ENCODE measurements at places on chromosomes 7 and 10.

DNA sequence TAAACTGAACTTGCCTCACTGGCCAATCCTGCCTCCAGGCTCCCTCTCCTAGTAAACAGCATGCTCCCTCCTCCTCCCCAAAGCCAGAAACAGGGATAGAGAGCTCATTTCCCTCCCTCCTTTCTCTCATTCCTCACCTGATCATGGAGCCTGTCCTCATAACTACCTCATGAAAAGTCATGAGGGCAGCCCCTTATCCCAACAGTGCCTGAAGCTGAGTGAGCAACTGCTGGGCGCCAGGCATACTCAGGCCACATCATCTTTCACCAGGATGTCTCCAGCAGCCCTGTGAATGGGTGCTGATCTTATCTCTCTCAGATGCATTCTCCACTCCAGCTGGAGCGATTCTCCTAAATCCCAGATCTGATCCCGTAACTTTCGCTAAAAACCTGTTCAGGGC, 307.2 kb downstream of the PRPF18 start:
- no peak for DNase-seq

GRCh38 chr7:152673897-152674296, 2.0 kb downstream of the XRCC2 start:
- no peak for DNase-seq

- no peak for DNase-seq
Measured at GRCh38 chr7:132996581-132997242, 85.2 kb downstream of the CHCHD3 start.

GRCh38 chr7:94877731-94878670, 29.4 kb upstream of the PPP1R9A start:
- no peak for DNase-seq

GRCh38 chr7:151687523-151688235, 168.0 kb upstream of the RHEB start:
- no peak for DNase-seq

GRCh38 chr7:140263277-140263676, 86.5 kb upstream of the KDM7A start:
- DNase-seq, result no peak

DNA sequence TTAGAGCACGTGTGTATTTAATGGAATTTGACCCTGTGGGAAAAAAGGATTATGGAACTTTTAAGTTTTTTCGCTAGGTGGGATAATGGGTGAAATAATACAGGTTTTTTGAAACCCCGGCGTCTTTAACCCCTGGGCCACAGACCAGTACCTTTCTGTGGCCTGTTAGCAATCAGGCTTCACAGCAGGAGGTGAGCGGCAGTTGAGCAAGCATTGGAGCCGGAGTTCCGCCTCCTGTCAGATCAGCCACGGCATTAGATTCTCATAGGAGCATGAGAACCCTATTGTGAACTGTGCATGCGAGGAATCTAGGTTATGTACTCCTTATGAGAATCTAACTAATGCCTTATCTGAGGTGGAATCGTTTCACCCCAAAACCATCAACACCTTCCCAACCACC, 28.6 kb downstream of the WAC start:
- no peak for DNase-seq

DNA sequence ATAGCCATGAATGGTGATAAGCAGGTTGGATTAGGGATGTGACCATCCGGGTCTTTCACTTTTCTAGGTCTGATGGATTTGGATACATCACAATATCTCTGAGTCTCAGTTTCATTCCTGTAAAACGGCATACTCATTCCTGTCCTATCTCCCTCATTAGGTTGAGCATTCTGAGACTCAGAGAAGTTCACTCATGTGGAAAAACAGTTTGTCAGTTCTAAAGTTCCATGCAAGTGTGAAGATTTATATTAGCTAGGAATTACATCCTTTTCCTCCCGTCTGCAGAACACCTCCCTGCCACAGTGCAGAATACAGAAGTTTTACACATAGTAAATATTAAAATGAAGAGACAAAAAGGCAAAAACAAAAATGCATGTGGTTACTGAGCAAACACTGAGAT, 94.2 kb upstream of the SLC25A13 start:
- no peak for DNase-seq

GRCh38 chr7:124672011-124672410, 93.6 kb downstream of the GPR37 start:
- DNase-seq, result no peak

GRCh38 chr7:150389532-150389816, 10.3 kb downstream of the ZNF775 start:
- no peak for DNase-seq

GRCh38 chr10:77236700-77237099, 400.9 kb downstream of the KCNMA1 start:
- DNase-seq, result no peak

DNA sequence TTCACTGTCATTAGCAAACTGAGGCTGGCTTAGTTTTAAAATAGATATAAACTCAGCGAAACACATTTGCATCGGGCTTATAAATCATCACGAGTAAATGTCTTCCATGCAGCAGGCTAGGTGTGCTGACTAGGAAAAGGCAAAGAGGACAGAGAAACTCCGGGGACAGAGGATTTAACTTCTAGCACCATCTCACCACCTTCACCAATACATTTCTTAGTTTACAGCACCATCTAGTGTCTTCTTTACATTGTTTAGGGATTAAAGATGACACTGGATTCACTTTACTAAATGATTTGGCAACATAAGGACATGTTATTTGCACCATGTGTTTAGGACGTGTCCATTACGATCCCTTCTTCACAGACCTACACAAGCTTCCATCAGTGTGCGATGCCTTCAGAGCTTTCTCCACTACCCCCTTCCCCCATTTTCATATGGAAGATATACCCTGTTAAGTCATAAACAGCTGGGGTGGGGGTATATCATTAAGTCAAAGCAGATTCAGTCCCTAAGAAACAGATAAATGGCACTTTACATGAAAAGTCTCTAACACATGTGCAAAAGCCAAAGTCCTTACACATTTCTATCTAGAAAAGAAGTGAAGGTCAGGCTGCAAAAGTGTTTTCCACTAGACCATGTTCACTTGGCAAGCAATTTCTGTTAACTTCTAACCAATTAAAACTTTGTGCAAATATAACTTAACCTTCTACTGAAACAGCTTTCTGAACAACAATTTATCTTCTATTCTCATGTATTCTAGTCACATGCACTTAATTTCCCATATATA, 103.3 kb downstream of the GRB10 start:
- DNase-seq, result no peak

DNA sequence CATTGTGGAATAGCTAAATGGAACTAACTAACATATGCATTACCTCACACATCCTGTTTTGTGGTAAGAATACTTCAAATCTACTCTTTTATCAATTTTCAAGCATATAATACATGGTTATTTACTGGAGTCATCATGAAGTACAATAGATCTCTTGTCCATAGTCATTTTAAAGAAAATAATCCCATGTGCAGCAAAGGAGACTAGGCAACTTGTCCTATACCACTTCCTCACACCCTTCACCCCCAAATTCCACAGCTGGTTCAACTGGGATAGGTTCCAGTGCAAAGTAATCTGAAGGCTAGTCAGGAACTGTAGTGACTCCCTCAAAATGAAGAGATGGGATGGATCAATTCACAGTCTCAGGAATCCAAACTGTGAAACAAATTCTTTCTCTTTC, 176.1 kb downstream of the SGMS1 start:
- DNase-seq, result no peak

DNA sequence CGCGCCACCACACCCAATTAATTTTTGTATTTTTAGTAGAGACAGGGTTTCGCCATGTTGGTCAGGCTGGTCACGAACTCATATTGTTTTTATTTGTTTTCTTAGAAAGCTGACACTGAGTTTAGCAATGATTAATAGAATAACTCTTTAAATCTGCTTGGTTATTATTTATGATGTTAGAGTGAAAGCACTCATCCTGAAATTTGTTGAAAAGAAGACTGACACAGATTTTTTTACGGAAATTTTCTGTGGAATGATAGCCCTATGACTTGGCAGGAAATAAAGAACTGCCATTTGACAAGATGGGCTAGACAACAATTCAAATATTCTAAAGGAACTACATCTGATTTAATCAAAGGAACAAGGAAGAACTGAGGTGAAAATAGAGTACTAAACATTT, 4.3 kb upstream of the GSAP start:
- no peak for DNase-seq

DNA sequence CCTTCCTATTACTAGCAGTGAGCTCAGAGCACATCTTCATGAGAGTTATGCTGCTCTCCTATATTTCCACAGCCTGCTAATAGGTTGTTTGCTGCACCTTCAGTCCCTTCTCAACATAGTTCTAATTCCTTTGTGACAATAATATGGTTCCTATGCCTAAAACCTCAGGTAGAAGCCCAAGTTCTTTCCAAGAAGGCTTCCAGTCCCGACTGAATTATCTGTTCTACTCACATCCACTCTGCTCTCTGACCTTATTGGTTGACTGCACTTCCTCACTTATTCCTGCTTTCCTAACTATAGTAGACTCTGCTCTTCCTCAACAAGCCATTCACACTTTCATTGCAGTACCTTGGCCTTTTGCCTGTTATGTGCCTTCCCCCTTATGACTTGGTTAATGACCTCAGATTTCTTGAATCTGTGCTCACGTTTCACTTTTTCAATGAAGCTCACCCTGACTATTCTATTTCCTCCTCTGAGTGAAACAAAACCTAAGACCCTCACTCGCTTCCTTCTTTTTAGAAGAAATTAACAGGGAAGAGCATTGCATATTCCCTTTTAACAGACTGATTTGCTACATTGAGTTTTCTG, 132.7 kb downstream of the MDFIC start:
- DNase-seq, result no peak

DNA sequence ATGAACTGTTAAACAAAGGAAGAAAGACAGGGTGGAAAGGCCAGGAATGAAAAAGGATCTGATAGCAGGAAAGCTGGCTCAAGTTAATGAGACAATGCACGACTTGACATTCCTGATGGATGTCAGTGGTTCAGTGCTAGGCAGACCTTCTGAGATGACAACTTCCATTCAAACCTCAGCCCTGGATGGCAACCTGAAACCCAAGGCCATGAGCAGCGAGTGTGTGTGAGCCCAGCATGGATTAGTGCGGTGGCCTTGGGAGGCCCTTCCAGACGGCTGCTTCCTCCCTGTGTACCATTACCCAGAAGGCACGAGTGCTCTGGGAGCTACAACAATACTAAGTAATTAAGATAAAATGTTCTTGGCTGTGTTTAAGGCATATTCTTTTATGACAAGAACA, 18.8 kb downstream of the TRIL start:
- DNase-seq, result no peak

GRCh38 chr10:82310839-82311238, 435.8 kb downstream of the NRG3 start:
- DNase-seq, result no peak

DNA sequence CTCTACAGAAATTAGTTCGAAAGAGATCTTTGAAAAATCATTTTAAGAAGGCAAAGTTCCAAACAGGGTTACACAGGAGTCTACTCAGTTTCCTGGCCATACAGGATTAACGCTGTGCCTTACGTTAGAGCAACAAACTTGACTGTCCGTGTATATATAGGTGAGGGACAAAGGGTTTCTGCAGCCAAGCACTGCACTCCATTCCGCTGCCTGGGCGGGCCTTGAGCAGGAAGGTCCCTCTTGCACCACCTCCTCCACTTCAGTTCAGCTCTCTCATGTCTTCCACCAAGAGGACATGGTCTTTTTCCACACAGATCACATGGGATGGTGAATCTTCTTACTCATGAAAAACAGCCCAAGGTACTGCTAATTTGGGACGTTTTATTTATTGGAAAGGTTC, 43.2 kb downstream of the MCMBP start:
- no peak for DNase-seq

GRCh38 chr10:56632537-56632936, 271.5 kb upstream of the ZWINT start:
- DNase-seq, result no peak
